Osteocyte (in vitro differentiated cells): ENCODE measurements at places on chromosomes 3 and 15. TPM values are rescaled to one million over a fixed set of nuclear protein-coding genes. Genes with fewer than 3 reads are reported as not detected.

Gene ZSCAN29
- 25.8 and 28.3 TPM in 2 replicates for total RNA-seq

Gene FSD2
- total RNA-seq, result not detected in 2 replicates

Gene PCLAF
- total RNA-seq, result 7.9 and 12.1 TPM in 2 replicates

Gene RNF123
- 50.9 and 61.0 TPM in 2 replicates for total RNA-seq

Gene HIGD2B
- total RNA-seq, result not detected in 2 replicates

Gene SV2B
- total RNA-seq, result not detected in 2 replicates

Gene OCA2
- total RNA-seq, result 0.76 and 1.2 TPM in 2 replicates

Gene TTC21A
- total RNA-seq, result 8.7 and 10.3 TPM in 2 replicates

Gene SLC24A5
- total RNA-seq, result not detected in 2 replicates

Gene PIGZ
- 7.9 and 9.5 TPM in 2 replicates for total RNA-seq

Gene P2RY13
- not detected in 2 replicates for total RNA-seq

Gene P3H2
- 132 and 143 TPM in 2 replicates for total RNA-seq

Gene SEMA3F
- 11.8 and 12.9 TPM in 2 replicates for total RNA-seq

Gene GOLGA8O
- 2.4 and 2.5 TPM in 2 replicates for total RNA-seq

Gene DNAH12
- total RNA-seq, result 0.05 and 0.08 TPM in 2 replicates

Gene THPO
- total RNA-seq, result not detected in 2 replicates

- DNase-seq, result no peak
Measured at GRCh38 chr3:151147299-151147698, 55.7 kb downstream of the GPR171 start.

GRCh38 chr3:9615003-9615628, 34.2 kb upstream of the MTMR14 start:
- no peak for DNase-seq

GRCh38 chr15:26038693-26039092, 175.6 kb upstream of the ATP10A start:
- DNase-seq, result peak; percentile 62

DNA sequence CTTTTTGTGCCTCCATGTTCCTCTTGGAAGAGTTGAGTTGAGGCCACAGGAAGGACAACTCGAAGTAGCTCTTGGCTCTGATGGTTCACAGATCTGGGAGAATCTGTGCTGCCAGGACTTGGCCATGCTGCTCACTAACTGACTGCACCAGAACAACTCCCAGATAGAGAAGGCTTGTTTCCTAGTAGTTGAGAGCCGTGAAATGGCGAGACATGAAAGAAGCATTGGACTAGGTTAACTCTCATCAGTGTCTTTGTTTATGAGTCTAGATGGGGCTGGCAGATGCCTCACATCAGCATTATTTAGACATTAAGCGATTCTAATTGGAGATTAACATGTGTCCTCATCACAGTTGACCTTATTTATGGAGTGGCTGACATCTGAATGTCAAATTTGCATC, 92.9 kb upstream of the AGBL1 start:
- DNase-seq, result no peak

- DNase-seq, result no peak
Measured at GRCh38 chr3:53823956-53824657, 22.1 kb downstream of the CHDH start.

DNA sequence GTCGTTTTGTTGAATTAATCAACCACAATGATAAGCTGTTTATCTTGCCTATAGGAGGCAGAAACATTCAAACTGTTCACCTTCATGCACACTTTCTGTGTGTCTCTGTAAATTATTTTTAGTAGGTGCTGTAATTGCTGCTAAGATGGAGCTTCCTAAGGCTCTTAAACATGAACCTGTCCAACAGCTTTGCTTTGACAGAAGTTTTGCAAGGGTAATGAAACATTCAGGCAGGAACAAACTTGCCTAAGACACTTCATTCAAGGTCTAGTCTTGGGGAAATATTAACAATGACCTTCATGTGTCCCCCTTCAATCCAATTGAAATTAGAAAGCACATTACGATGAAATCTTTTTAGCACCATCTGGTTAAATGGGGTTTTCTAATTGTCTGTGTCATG, 156.1 kb downstream of the DIPK2A start:
- no peak for DNase-seq

- no peak for DNase-seq
Measured at GRCh38 chr3:192399767-192400166, 327.6 kb downstream of the FGF12 start.

GRCh38 chr3:72157748-72158638, 373.0 kb upstream of the PROK2 start:
- no peak for DNase-seq

- DNase-seq, result no peak
Measured at GRCh38 chr3:189236352-189236751, 64.6 kb downstream of the TPRG1 start.

GRCh38 chr3:177490626-177491025, 293.3 kb upstream of the TBL1XR1 start:
- DNase-seq, result no peak

GRCh38 chr15:61226361-61227256, 2.5 kb downstream of the RORA start:
- no peak for DNase-seq

DNA sequence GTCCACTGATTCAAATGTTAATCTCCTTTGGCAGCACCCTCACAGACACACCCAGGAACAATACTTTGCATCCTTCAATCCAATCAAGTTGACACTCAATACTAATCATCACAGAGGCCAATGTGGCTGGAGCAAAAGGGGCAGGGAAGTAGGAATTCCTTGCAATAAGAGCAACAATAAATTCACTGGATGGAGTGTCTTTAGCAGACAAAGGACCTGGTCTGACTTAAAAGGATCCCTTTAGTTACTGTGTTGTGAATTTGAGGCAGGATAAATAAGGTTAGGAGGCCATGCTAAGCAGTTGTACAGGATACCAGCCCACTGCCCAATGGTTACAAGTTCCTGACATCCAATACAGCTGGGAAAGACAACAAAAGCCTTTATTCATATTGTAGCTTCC, 12.3 kb upstream of the GFM1 start:
- no peak for DNase-seq

- DNase-seq, result no peak
Measured at GRCh38 chr3:37871858-37872257, 10.2 kb downstream of the CTDSPL start.

GRCh38 chr3:135292162-135292561, 497.1 kb downstream of the EPHB1 start:
- no peak for DNase-seq

- DNase-seq, result no peak
Measured at GRCh38 chr3:48112813-48113212, 75.4 kb downstream of the CDC25A start.

- no peak for DNase-seq
Measured at GRCh38 chr3:94615275-94616065, 552.6 kb downstream of the NSUN3 start.

GRCh38 chr15:40723919-40724318, 28.9 kb downstream of the RAD51 start:
- no peak for DNase-seq

DNA sequence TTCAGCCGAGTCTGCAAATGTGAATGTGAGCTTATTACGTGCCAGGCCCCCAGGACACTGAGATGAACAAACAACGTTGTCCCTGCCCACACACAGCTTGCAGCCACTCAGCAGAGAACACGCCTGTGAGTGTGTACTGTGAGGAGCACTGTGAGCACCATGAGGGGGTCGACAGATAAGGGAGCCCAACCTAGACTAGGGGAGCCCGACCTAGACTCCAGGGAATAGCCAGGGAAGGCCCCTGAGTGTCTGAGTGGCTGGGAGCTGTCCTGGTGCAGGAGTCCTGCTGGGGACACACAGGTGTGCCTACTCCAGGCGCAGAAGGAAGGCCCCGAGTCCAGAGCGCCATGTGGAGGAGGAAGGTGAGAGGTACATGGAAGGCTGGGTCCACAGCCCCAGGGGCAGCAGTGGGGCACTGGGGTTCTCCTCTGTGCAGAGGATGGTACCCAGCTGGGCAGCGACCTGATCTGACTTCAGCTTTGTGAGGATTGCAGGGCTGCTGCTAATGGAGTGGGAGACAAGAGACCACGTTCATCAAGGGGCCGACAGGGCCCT, 36.5 kb downstream of the MGLL start:
- DNase-seq, result no peak

DNA sequence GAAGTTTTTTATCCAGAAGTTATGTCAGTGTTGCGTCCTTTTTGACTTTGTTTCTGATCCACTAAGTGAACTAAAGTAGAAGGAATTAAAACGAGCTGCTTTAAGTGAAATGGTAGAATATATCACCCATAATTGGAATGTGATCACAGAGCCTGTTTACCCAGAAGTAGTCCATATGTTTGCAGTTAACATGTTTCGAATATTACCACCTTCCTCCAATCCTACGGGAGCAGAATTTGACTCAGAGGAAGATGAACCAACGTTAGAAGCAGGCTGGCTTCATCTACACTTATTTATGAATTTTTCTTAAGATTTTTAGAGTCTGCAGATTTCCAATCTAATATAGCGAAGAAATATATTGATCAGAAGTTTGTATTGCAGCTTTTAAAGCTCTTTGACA, 57.6 kb downstream of the DNAH1 start:
- no peak for DNase-seq

- DNase-seq, result no peak
Measured at GRCh38 chr3:22491344-22491743, 711.8 kb upstream of the UBE2E2 start.

- no peak for DNase-seq
Measured at GRCh38 chr3:107285197-107285596, 92.0 kb upstream of the CCDC54 start.

DNA sequence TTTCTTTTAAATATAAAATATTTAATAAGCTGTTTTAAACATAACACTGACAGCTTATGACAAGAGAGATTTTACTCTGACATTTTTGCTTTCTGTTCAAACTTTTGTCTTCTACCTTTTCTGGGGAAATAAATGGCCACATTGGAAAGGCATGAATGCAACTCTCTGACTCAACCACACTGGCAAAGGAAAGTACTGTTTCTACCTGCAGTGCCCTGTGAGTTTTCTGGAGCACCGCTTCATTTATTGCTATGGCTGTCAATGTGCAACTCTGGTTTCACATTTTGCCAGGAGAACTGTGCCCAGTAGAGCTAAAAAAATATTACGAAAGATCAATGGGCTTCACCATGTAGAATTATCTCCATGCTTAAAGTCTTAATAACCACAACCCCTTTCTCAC, 15.1 kb downstream of the PDZRN3 start:
- no peak for DNase-seq

GRCh38 chr15:84992157-84992944, 10.7 kb downstream of the PDE8A start:
- no peak for DNase-seq

GRCh38 chr3:12869035-12869621, 27.8 kb upstream of the RPL32 start:
- no peak for DNase-seq
